Germinal center (tissue), 1 donor: ENCODE measurements at places on chromosomes 5 and 9.
A peak's percentile ranks its signal among the peaks of the same experiment; 100 is the strongest.

DNA sequence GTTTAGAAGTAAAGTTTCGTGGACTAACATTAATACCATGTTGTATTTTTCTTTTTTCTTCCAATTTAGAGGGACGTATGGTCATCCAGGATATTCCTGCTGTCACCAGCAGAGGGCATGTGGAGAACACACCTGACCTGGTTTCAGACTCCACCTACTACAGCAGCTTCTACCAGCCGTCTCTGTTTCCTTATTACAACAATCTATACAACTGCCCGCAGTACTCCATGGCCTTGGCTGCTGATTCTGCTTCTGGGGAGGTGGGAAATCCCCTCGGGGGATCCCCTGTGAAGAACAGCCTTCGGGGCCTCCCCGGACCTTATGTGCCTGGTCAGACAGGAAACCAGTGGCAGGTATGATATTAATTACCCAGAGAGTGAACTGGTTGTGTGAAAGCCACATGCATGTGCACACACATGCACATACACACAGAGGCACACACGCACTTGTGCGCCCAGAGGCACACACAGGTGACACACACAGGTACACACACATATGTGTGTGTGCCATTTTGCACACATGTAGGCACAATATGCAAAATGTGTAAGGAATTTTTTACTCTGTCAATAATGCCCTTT, 52.4 kb downstream of the DMRT1 start:
- peak; percentile 77 for DNase-seq

- no peak for DNase-seq
Observed at GRCh38 chr9:112059145-112059965, 115.7 kb downstream of the SUSD1 start.

- DNase-seq, result no peak
Observed at GRCh38 chr9:72958485-72959281, 5.8 kb upstream of the ALDH1A1 start.

GRCh38 chr5:65760504-65761275, 38.7 kb downstream of the NLN start:
- DNase-seq, result no peak
